Retina (tissue), 1 donor: ENCODE measurements at places on chromosomes 3 and 15.

- no peak for DNase-seq
These were observed 4.1 kb downstream of the CCR9 start for GRCh38 chr3:45890405-45890804.

GRCh38 chr3:17339132-17339575 lies 403.3 kb downstream of the TBC1D5 start:
- DNase-seq: peak; percentile 45

- no peak for DNase-seq
These were observed 87.5 kb downstream of the RORA start for GRCh38 chr15:61141497-61142125.

DNA sequence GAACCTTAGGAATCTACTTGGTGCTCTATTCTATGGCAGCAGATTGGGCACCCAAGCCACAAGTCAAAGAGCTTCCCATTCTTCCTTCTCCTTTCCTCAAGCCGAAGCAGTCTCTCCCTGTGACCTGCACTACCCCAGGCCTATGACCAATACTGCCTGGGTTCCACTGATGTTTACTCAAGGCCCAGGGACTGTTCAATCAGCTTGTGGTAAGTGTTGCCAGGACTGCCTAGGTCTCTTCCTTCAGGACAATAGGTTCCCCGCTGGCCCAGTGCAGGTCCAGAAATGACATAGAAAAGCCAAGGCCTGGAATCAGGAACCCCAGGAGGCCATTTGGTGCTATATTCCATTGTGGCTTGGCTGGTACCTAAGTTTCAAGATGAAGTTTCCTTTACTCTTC lies 397.9 kb downstream of the ZIC4 start:
- no peak for DNase-seq

GRCh38 chr15:73284090-73284716 lies 84.6 kb downstream of the HCN4 start:
- DNase-seq: no peak

- DNase-seq: no peak
These were observed 26.0 kb downstream of the LARS2 start for GRCh38 chr3:45414341-45414740.

DNA sequence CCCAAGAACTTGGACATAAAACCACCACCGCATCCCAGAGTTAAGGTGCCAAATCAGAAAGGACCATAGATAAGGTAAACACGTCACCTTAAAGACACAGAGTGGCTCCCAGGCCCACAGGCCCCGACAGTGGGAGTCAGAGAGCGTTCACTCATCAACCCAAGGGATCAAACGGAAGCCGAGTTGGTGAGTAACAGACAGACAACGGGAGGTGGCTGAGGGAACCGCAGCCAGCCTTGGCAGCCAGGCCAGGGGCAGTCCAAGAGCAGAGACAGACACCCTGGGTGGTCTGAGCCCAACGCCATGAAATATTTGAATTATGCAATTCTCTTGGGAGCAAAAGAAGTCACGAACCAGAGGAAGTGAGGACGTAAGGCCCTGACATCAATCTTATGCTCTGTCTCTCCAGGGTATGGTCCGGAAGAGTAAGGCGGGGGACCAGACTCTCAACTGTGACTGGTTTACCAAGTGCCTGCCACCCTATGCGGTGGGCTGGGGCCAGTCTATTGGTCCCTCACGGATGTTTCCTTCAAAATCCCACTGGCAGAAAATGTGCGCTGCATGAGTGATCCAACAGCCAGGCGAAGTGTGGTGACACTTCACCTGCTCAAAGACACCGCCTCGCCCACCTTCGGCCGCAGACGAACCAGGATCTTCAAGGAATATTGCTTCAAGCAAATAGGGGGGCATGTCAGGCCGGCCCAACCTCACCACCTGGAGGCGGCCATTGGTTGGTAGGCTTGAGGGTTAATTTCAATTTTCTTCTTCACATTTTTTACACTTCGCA lies 34.3 kb downstream of the TMEM44 start:
- no peak for DNase-seq

DNA sequence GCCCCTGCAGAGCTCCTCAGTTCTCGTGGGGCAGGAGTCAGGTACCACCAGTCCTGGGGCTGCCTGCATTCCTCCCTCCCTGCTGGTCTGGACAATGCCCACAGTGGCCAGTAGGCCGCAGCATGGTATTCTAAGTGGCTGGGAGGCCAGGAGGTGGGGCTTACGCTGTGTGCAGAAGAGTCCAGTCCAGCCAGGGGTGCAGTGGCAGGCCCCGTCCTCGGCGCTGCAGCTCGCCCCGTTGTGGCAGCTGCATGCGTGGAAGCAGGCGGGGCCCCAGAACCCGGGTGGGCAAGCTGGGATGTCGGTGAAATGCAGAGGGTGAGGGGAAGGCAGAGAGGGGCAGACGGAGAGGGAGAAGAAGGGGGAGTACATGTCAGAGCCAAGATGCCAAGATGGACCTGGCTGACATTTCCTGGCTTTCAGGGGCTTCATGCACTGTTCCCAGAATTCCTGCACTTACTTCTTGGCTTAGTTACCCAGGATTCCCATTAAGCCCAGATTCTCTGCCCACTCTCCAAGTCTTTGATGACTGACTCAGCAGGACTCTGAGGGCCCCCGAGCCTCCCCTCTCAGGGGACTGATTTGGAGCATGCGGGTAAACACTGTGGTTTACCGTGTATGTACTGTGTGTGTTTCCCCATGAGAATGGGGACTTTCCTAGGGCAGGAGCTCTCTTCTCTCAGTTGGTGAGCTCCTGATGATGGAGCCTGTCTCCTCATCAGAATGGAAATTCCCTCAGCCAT lies 47.5 kb downstream of the RAB11A start:
- peak; percentile 80 for DNase-seq

- no peak for DNase-seq
These were observed 42.4 kb upstream of the RHO start for GRCh38 chr3:129485721-129486663.

DNA sequence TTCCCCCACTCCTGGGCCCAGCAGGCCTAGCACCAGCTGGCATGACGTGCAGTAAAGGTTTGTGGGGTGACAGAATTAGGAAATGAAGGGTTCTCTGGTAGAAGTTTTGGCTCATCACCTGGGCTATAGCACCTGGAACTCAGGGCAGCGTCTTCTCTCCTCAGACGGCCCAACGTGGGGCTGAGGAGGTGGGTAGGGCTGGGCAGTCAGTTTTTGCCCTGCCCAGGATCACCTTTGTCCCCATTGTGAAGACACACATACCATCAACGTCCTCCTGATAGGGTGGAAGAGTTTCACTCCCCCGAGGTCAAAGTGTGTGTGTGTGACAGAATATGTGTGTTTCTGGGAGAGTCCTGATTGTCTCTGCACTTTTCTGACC lies 12.1 kb downstream of the KBTBD13 start:
- no peak for DNase-seq

GRCh38 chr15:62994975-62995681 lies 47.4 kb upstream of the TPM1 start:
- no peak for DNase-seq

DNA sequence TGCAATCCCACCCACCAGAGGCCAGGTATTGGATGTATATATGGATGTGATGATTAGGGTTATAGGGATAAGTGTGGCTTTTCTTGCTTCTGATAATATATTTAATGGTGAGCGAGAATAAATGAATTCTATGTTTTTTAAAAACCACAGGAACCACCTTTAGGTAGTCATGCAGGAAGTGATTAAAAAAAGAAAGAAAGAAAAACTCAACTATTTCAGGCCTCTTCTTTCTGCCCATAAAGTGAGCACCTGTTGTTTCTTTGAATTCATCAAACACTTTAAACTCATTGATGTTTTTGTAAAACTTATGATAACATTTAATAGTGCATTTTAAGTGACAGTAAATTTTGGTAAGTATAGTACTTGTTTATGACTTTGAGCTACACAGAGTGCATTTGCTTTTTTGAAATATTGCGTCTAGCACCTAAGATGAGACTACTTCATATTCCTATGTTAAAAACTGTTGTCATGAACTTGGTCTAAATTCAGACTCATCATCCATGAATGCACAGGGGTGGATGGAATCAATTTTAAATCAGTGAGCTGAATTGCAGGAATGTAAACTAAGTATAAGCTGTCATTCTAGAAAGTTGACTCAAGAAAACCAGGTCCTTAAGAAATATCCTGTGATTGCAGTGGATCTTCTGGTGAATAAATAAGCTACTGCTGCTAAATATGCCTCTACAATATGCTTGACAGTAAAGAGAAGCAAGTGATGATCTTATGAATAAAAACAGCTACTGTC lies 764.4 kb upstream of the NECTIN3 start:
- no peak for DNase-seq

DNA sequence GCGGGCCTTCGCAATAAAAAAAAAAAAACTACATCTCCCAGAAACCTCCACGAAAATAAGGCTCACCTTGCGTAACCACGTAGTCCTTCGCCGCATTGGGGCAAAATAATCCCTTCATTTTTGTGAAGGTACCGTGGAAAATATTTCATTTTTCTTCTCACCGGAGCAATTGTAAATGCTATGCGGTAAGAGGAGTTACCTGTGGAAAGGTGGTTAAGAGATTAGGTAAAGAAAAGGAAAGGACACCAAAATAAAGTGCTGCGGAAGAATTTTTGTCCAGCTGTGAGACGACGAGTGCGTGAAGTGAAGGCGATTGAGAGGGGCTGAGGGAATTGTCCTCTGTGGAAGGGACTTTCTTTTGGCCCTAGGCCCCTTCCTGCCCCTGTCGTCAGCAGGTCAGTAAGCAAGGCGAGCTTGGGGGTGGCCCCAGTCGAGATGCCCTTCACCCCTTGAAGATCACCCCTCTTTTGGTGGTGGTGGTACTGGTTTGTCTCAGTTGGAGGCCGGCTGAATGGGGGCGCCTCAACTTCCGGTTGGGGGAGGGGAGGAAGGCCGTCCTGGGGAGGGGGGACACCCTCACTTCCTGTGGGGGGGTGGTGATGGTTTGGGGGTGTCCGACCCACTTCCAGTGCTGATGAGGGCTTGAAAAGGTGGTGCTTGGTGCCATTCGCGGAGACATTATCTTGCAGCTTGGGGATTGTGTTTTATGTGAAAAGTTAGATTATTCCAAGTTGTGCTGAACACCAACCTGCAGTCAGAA lies at the start of gene HMG20A:
Gene HMG20A, plus strand, starts transcription at position 279 of the 760 bp plus-strand sequence. CDS start 37,520 bp downstream, outside the sequence.
- DNase-seq: peak; percentile 100

DNA sequence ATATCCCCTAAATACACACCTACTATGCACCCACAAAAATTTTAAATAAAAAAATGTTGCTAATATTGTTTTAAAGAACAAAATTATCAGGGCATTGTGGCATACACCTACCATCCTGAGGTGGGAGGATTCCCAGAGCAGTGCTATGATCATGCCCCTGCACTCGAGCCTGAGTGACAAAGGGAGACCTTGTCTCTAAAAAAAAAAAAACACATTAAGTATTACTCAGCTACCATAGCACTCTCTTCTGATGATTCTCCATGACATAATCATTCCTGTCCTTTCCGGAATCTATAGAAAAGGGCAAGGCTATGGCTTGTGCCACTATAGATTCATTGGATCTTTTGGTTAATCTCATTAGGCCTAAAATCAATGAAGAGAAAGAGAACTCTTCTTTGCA lies 77.4 kb downstream of the ACAP2 start:
- DNase-seq: no peak

- DNase-seq: no peak
These were observed 7.4 kb upstream of the IQSEC1 start for GRCh38 chr3:13080591-13080990.

- DNase-seq: no peak
These were observed 64.7 kb downstream of the ATP1B3 start for GRCh38 chr3:141941093-141941492.

DNA sequence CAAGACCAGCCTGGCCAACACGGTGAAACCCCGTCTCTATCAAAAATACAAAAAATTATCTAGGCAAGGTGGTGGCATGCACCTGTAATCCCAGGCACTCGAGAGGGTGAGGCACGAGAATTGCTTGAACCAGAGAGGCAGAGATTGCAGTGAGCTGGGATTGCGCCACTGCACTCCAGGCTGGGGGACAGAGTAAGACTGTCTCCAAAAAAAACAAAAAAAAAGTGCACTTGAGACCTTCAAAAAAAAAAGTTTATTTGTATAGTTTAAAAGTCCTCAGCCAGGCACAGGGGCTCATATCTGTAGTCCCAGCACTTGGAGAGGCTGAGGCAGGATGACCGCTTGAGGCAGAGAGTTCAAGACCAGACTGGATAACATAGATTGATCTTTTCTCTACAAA lies 2.1 kb downstream of the PBRM1 start:
- no peak for DNase-seq

DNA sequence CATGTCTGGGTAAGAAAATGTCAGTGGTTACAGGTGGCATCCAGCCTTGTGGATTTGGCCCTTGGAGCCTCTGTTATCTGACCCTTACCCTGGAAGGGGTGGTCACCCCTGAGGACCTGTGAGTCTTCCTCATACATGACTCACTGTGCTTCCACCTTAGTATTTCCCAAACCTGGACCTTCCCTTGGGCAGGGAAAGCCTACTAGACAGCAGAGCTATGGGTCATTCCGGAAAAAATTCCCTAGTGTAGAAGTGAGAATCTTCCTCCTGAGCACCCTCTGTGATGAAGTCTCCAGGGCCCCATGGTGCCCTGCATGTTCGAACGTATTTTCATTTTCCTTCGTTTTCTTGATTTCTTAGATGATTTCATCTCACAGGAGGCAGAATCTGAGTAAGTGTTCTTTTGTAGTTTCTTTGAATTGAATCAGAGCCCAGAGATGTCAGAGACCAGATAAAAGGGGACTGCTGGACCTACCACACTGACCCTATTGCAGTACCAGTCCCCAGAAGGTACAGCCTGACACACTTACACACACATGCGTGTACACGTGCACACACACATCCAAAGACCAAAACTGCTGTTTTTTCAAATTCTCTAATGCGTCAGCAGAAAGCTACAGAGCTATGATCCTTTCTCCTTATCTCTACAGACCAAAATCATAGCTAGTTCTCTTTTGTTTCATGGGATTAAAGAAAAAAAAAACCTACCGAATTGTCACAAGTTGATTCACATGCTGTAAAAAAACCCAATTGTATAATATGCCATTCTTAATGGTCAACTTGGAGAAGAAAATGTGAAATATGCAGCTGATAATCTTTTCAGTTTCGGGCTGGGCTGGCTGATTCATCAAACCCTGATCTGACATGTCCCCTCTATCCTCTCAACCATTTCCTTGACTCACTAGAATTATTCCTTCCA lies 50.5 kb upstream of the ARHGEF3 start:
- DNase-seq: no peak

DNA sequence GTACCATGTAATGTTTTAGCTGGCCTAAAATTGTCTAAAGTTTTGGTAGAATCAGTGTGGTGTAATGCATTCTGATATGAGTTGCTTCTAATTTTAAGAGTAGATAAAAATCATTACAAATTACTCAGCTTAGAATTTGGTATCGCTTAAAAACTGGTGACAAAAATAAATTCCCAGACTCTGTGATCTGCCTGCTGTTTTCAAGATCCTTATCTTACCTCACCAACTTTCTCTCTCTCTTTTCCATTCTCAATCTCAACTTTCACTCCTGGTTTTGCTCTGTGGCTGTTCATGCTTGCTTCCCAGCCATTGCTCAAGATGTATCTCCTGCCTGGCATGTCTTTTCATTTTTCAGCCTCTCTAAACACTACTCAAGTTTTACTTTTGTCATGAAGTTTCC lies 45.7 kb downstream of the TCF12 start:
- DNase-seq: no peak

- no peak for DNase-seq
These were observed at the start of gene PLCD1 for GRCh38 chr3:38029400-38030125. PLCD1 (minus strand) TSS chr3:38029642; CDS start chr3:38029539, 103 bp downstream.

GRCh38 chr15:65132878-65133547 lies 595 bp downstream of the PDCD7 start:
- DNase-seq: peak; percentile 77

GRCh38 chr3:106877627-106878026 lies 499.6 kb upstream of the CCDC54 start:
- DNase-seq: no peak
